Ovary (tissue), 10 donors: ENCODE measurements at places on chromosomes 7 and 10.

- peak; percentile 16 for DNase-seq
Measured at GRCh38 chr10:5581670-5582566, 57.2 kb downstream of the CALML3 start.

GRCh38 chr7:150998341-150998740, 7.5 kb downstream of the NOS3 start:
- DNase-seq: no peak

DNA sequence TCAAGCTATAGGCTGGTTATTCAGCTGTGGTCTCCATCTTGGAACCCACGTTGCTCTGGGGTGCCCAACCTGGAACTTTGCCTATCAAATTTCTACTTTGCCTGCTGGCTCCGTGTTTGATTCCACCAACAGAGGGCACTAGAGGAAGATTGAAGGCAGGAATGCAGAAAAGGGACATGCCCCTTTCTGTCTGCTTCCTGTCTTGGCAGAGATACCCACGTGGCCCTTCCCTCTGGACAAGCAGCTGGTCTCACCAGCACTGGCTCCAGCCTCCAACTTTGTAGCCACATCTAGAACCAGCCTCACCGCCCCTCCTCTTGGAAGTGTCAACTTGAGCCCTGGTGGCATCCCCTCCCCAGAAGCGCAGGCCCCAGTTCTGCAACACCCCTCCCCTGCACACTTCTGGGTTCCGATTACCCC, 52.1 kb upstream of the ZNF438 start:
- DNase-seq: no peak

DNA sequence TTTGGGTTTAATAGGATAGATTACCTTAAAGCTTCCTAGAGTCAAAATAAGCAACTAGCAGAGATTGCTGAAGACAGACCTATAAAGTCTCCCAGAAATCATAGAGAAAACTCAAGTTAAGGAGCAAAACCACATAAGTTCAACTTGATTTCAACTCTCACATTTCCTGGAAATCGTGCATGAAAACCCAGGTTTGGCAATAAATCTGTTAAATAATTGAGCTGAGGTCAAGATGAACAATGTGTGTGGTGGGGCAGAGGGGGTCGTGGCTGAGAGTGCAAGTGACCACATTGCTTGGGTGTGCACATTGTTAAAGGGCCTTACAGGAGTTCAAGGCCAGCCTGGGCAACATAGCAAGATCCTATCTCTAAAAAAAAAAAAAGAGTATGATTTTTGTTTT, 636.5 kb downstream of the GALNT17 start:
- no peak for DNase-seq

- DNase-seq: peak; percentile 92
Measured at GRCh38 chr7:143882020-143882603, 19.9 kb downstream of the TCAF1 start.

DNA sequence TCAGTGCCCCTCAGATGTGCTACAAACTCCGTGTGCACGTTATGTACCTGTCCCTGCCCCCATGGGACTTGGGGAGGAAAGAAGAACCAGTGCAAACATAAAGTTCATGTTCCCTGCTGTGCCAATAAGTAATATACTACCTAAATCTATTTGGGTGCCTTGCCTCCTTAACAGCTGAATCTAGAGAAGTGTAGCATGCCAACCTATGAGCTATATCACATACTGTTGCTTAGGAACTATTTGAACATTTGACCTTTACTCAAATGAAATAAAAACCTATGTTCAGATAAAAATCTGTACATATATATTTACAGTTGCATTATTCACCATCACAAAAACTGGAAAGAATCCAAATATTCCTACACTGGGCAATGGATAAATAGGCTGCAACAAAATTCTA, 9.8 kb downstream of the POT1 start:
- no peak for DNase-seq

DNA sequence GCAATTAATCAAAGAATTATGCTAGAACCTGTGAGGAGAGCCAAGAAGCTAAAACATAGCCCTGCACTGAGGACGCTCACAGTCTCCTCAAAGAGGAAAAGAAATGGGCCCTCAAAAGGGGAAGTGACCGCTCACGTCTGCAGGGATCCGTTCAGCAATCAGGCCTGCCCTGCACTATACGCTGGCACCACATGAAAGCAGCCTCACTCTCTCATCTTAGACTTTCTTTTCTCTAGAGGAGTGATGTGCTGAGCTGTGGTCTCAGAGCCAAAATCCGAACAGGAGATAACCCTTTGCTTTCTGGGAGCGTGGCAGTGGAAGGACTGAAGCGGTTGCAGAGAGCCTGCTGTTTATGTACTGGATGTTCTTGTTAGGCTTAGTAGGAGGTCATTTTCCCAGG, 6.3 kb upstream of the IL2RA start:
- DNase-seq: no peak

GRCh38 chr10:44008270-44008916, 359.7 kb upstream of the ZNF32 start:
- no peak for DNase-seq

- DNase-seq: no peak
Measured at GRCh38 chr10:14532473-14533251, 201.9 kb upstream of the FRMD4A start.

DNA sequence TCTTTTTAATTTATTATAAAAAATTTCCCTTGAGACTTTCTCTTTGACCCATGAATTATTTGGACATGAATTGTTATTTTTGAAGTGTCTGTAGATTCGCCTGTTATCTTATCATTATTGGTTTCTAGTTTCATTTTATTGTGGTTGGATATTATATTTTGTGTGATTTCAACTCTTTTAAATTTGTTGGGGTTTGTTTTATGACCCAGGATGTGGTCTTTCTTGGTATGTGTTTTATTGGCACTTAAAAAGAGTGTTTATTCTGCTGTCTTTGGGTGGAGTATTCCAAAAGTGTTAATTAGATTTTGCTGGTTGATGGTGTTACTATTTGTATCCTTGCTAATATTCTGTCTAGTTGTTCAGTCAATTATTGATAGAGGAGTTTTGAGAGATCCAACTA, 50.5 kb upstream of the GPR141 start:
- no peak for DNase-seq

DNA sequence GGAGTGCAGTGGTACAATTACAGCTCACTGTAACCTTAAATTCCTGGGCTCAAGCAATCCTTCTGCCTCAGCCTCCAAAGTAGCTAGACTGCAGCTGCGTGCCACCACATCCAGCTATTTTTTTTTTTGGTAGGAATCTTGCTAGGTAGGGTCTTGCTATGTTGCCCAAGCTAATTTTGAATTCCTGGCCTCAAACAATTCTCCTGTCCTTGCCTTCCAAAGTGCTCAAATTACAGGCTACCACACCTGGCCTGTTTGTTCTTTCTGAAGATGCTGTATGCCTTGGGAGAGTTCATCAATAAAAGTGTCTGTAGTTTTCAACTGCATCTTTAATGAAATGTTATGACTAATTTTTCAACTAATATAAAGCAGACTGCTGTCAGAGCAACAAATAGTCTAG, 452 bp downstream of the SAMD9 start:
- no peak for DNase-seq

- no peak for DNase-seq
Measured at GRCh38 chr10:116444527-116445142, 17.0 kb downstream of the PNLIPRP3 start.

GRCh38 chr7:44712012-44712411, 36.6 kb upstream of the ZMIZ2 start:
- DNase-seq: no peak

DNA sequence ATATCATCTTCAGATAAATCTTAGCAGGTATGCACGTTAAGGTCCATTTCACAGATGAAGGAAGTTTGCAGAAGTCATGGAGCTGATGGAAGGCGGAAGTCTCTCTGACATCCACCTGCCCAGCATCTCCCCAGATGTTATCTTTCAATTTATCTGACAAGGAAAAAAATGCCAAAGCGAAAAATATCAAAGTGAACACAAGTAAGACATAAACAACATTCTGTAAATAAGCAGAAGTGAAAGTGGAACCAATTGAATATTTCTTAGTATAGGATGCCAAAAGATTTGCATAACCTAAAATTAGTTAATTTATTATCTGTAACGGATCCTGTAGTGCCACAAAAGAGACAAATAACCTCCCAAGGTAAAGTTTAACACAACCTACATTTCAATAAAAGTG, 73.6 kb upstream of the NEBL start:
- DNase-seq: no peak

GRCh38 chr10:11208908-11209829, 191.5 kb downstream of the CELF2 start:
- no peak for DNase-seq

DNA sequence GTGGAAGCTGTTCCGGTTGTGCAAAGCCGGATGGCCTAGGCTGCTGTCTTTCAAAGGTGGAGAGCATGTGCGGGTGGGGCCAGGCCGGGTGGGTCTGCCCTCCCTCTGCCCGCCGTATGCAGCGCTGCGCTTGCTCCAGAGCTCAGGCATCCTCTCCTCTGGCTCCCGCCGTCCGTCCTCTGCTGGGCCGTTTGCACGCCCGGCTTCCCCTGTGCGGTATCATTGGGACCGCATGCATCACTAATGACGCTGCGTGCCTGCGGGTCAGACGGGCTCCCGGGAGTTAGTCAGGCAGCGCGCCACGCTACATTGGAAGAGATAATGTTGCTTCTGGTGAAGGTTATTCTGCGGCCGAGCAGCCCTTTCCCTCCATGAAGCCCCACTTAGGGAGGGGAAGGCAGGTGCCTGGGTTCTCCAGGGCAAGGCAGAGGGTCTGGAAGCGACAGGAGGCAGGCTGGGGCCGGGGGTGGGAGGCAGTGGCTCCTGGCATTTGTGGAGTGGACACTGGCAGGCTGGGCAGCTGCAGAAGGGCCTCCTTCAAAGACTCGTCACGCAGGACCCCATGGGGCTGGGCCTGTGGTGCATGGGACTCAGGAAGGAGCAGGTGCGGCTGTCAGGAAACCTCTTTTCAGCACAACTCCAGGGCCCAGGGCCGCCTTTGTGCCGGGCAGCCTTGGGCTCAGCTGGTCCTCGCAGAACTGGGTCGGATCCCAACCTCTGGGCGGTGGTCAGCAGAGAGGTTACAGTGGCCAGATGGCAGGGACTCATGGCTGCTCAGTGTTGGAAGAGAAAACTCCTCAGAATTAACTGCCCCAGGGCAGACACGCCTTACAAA, 318.5 kb downstream of the WDR37 start:
- DNase-seq: no peak

DNA sequence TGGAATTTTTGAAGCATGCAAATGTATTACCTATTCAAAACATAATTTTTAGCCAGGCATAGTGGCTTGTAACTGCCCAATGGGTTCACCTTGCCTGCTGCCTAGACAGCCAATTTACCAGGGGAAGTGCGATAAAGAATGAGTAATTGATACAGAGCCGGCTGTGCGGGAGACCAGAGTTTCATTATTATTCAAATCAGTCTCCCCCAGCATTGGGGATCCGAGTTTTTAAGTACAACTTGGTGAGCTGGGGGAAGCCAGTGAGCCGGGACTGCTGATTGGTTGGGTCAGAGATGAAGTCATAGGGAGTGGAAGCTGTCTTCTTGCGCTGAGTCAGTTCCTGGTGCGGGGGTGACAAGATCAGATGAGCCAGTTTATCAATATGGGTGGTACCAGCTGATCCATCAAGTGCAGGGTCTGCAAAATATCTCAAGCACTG, 29.1 kb upstream of the NRBF2 start:
- no peak for DNase-seq

DNA sequence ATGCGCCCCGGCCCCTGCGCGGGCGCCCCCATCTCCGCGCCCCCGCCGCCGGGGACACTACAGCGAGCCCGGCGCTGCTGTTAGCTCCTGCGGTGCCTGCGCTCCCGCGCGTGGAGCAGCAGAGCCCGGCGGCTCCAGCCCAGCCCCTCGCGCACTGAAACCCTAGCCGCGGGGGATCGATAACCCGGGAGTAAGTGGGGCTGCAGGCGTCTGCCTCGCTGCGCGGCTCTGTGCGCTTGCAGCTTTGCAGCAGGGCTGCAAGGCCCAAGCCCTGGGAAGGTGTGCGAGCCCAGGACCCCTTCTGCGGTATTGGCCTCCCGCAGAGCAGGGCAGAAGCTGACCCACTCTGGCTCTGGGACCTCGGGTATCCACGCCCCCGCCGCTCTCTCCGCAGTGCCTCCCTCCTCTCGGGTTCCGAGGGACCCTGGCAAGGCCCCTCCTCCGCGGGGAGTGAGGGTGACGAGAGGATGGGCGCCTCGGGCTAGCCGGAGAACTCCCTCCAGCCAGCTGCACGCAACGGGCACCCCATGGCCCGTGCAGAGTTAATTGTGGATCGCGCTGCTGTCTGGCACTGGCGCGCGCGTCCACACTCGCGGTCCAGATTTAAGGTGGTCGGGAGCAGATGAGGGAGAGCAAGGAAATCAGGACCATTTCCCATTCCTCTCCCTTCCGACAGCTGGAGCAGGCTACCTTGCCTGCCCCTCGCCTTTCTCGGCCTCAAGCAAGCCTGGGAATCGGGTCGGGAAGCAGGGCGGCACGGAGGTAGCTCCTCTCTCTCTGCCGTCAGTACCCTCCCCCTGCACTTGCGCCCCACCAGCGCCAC, 2.1 kb downstream of the SHH start:
- DNase-seq: no peak

GRCh38 chr7:99928994-99929729, at the start of gene GJC3:
GJC3 (minus strand) TSS chr7:99929620; CDS start chr7:99929620, 0 bp downstream.
- DNase-seq: peak; percentile 24

- no peak for DNase-seq
Measured at GRCh38 chr7:46480619-46481018, 559.5 kb upstream of the IGFBP3 start.

DNA sequence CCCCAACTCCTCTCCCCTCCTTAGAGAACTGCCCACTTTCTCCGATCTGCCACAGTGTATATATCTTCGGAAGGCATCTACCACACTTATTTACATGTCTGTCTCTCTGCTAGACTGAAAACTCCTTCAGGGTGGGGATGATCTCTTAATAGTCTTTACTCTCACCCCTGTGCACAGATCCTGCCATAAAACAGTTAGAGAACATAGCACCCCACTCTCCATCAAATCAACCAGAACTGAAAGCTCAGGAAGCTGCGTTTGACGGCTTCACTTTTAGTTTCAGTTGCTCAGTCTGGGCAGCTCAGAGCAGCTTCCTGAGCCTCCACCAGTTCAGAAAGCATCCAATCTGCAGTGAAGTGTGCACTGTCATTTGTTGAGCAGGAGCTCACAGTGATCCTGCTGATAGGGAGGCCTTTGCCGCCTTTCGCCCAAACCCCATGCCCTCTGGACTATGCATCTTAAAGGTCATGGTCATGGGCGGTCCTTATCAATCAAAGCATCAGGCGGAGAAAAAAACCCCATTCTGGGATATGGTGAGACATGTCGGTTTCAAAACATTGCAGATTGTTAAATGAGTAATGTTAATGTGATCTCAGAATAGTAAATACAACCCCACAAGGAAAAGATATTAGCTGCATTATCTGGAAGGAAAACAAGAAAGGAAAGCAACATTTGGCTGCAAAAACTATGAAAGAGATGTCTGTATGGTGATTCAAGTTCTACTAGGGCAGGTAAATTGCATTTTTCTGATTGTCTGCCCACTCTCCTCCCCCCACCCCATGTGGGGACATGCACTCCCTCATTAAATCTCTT, 167.1 kb upstream of the ADO start:
- no peak for DNase-seq

GRCh38 chr10:114684822-114685209, 26.7 kb upstream of the ABLIM1 start:
- no peak for DNase-seq
